ENCODE measurements at places on chromosomes 7 and 10. TPM values are rescaled to one million over a fixed set of nuclear protein-coding genes. Genes with fewer than 3 reads are reported as not detected.

HTR7 gene
- not detected for total RNA-seq

POLR2J gene
- 103 TPM for total RNA-seq

CDHR1 gene
- total RNA-seq = 0.07 TPM

NAT16 gene
- total RNA-seq = 0.06 TPM

WNT2 gene
- total RNA-seq = not detected

TMEM184A gene
- total RNA-seq = 6.7 TPM

MUC3A gene
- 18.5 TPM for total RNA-seq

EIF5AL1 gene
- 2.0 TPM for total RNA-seq

CDH23 gene
- 3.4 TPM for total RNA-seq

BLNK gene
- total RNA-seq = not detected

C10orf90 gene
- 3.7 TPM for total RNA-seq

PIP gene
- total RNA-seq = not detected

SPDYE2B gene
- not detected for total RNA-seq

PLA2G12B gene
- total RNA-seq = not detected

ASAH2B gene
- total RNA-seq = 4.6 TPM

FOXP2 gene
- total RNA-seq = not detected

ARF5 gene
- total RNA-seq = 162 TPM

TUBAL3 gene
- 0.19 TPM for total RNA-seq

HECW1 gene
- 14.9 TPM for total RNA-seq

RELN gene
- total RNA-seq = 0.01 TPM

FRAT1 gene
- 1.7 TPM for total RNA-seq

CPN1 gene
- 0.20 TPM for total RNA-seq

RNF32 gene
- total RNA-seq = 1.6 TPM

ASB10 gene
- not detected for total RNA-seq

PHKG1 gene
- total RNA-seq = 1.9 TPM

GARIN1A gene
- total RNA-seq = 0.73 TPM

MSS51 gene
- total RNA-seq = 0.26 TPM

UNC5B gene
- total RNA-seq = 1.8 TPM

WDR86 gene
- total RNA-seq = 0.15 TPM

ASZ1 gene
- not detected for total RNA-seq

NUTM2E gene
- total RNA-seq = 0.25 TPM

POLR2J2 gene
- 0.28 TPM for total RNA-seq

FBXO24 gene
- total RNA-seq = 0.51 TPM

PRSS37 gene
- not detected for total RNA-seq

FZD1 gene
- total RNA-seq = 2.1 TPM

ANKRD2 gene
- total RNA-seq = 4.4 TPM

TSPAN14 gene
- total RNA-seq = 152 TPM

TTYH3 gene
- total RNA-seq = 57.9 TPM

TBATA gene
- not detected for total RNA-seq

C10orf67 gene
- total RNA-seq = 0.17 TPM
